ENCODE measurements at places on chromosomes 12 and 14.
A peak's percentile ranks its signal among the peaks of the same experiment; 100 is the strongest.

DNA sequence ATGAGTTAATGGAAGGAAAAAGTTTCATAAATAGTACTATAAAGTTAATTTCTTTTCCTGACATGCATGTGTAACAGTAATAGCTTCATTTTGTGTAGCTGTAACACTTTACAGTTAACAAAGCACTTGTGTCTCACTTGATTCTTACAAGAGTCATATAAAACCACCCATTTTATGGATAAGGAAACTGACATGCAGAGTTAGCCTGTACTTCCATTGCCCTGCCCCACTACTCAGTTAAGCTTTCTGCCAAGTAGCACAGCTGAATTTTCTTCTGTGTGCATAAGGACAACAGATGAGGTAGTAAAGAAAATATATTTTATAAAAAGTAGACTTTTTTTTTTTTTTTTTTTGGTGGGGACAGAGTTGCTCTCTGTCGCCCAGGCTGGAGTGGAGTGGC lies 32.2 kb downstream of the ANO6 start:
- DNase-seq, result no peak

GRCh38 chr14:69690042-69690441 lies 76.9 kb upstream of the SRSF5 start:
- no peak for DNase-seq

- peak; percentile 5 for DNase-seq
These were observed 50.7 kb downstream of the ZC3H14 start for GRCh38 chr14:88613552-88614010.

- no peak for DNase-seq
These were observed 304.4 kb downstream of the TMEM132D start for GRCh38 chr12:129599406-129599805.

DNA sequence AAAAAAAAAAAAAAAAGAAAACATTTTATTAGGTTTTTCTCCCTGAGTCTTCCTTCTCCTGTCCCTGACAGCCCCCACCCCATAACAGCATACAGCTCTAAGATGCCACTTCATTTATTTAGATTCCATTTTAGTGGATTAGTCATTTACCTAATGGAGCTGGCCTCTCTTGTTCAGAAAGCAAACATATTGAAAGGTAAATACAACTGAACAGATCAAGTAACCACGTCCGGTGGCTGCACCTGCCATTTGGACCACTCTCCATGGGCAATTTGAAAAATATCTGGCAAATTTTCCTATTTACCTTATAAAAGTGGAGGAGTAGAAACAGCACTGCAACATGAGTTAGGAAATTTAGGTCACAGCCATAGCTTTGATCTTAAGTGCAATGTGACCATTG lies 254.6 kb downstream of the C12orf42 start:
- no peak for DNase-seq

DNA sequence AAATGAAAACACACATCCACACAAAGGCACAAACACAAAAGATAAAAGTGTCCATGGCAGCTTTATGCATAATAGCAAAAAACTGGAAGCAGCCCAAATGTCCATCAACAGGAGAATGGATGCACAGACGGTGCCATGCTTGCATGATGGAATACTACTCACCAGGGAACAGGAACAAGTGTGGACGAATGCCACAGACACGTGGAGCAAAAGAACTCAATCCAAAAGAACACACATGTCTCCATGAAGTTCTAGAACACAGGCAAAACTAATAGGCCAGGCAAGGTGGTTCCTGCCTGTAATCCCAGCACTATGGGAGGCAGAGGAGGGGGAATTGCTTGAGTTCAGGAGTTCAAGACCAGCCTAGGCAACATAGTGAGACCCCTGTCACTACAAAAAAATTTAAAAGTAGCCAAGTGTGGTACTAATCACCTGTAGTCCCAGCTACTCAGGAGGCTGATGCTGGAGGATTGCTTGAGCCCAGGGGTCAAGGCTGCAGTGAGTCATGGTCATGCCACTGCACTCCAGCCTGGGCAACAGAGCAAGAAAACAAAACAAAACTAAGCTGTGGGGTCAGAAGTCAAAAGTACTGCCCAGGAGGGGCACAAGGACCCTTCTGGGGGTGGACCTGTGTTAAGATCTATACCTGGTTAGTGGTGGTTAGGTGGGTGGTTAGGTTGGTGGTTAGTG lies 7.3 kb upstream of the TMEM119 start:
- no peak for DNase-seq

DNA sequence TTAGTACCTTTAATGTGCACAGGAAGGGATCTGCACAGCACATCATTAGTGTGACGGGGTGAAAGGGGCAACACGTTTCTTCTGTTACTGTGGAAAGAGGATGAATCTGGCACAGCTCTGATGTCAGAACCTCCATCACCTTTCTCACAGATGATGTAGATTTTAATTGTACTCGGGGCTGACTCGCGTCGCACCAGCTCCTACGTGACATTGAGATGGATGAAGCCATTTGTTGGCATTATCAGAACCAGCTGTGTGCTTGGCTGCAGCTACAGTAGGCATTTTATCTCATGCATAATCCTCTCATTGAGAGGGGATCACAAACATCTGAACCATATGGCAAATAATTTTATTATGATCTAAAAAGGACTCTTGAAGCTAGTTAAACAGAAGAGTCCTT lies 173.6 kb downstream of the PDZRN4 start:
- no peak for DNase-seq

DNA sequence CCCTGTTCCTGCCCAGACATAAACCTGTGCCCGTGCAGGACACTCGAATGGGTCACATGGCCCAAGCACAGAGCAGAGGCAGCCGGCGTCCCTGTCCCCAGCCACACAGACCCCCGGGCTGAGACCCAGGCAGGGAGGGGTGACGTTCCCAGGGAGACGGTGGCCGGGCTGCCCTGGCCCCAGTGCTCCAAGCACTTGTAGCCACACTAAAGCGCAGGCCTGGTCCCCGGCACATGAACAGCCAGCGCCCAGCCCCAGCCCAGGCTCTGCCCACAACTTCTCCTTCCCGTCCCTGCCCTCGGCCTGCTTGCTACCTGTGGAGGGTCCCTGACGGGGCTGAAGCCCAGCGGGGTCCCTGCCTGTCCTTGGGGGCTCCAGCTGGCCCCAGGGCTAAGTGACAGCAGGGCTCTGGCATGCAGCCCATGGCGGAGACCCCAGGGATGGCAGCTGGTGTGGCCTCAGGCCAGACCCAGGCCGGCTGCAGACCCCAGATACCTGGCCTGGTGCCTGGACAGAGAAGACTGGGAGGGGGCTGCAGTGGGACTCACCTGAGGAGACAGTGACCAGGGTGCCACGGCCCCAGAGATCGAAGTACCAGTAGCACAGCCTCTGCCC lies 338.4 kb downstream of the TMEM121 start:
- DNase-seq, result no peak

- no peak for DNase-seq
These were observed 6.0 kb upstream of the SOS2 start for GRCh38 chr14:50237427-50237826.

- no peak for DNase-seq
These were observed 1142.1 kb downstream of the FLRT2 start for GRCh38 chr14:86672080-86672479.

DNA sequence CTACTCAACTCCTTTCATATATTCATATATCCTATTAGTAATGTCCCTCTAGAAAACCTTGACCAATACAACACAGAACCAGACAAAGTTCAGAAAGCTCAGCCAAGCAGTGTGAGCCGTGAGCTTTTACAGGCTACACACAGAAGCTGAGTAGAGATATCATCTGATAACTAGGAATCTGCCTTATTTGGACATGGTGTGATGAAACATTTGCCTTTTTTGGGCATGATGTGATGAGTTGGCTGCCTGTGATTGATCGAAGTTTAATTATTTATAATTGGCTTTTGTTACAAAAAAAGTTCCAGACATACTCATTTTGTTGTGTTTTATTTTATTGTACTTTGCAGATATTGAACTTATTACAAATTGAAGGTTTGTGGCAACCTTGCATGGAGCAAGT lies 46.6 kb downstream of the TESPA1 start:
- no peak for DNase-seq

DNA sequence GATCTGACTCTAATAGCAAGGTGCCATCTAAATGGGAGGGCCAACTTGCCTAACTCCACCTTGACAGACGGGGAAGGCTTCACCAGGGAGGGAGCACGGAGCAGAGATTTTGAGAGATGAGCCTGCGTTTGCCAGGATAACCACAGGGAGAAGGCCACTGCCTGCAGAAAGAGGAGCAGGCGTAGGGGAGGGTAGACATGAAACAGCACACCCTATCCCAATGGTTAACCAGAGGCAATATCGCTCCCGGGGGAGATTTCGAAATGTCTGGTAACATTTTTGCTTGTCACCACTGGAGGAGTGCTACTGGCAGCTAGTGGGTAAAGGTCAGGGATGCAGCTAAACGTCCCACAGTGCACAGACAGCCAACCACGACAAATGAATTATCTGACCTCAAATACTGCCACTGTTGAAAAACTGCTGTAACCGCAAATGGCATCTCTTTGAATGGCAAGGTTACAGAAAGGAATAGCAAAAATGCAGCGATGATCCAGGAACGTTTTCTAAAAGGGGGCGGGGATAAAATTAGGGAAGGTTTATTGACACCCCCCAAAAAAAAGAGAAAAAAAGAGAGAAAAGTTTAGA lies 126.0 kb upstream of the ATF7IP start:
- DNase-seq, result peak; percentile 49

DNA sequence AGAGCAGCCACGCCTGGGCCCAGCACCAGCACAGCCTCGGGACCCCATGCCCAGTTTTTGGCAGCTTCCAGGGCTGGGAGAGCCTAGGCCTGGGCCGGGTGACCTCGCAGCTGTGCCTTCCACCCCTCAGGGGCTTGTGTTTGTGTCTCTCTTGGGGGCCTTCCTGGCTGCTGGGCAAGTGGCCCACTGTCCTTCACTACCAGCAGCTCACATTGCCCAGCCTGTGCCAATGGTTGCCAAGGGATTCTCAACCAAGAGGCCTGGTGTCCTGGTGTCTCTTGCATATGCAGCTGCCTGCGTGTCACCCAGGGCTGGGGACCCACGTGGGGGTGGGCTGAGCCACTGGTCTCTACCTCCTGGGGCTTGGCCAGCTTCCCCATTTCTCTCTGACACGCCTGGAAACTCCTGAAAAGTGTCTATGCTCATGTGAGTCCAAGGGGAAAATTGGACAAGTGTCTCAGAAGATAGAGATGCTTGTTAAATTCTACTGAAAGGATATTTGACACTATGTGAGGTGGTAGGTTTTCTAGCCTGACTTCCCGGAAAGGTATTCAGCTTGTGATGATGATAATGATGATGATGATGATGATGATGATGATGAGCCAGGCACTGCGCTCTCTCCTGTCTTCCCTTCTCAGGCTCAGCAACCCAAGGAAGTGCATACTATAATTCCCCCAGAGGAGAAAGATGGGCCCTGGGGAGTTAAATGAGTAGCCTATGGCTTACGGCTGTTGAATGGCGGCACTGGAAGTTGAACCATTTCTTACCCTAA lies 48.8 kb upstream of the ESRRB start:
- DNase-seq, result no peak

DNA sequence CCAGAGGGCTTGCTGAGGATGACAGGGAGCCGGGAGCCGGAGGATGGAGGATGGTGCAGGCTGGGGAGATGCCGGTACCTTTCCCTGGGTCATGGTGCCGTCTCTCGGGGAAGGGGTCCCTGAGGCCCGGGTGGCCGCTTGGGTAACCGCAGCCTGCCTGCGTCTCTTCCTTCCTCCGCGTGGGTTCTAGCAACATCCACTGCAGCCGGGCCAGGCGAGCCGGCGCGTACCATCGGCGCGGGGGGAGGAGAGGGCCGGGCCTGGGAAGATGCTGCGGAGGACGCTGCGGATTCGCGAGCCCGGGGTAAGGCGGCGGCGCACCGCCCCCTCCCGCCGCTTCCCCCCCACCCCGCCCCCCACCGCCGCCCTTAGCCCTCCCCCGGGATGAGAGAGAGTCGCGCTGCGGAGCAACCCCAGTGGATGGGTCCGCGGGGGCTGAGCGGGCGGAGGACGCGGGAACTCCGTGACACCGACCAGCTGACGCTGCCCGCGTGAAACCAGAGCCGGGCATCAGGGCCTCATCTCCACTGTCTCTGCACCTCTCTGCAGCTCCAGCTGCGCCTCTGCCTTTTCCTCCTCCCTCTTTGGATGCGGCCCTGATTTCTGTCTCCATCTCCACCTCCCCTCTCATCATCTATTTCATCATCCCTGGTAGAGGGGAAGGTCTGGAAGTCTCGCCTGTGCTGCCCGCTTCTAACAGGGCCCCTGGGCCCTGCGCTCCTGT lies at the start of gene FAIM2:
TSS of gene FAIM2 (minus strand) at position 201 of the 724 bp plus-strand sequence. CDS start at position 93, 108 bp downstream.
- DNase-seq, result peak; percentile 53

DNA sequence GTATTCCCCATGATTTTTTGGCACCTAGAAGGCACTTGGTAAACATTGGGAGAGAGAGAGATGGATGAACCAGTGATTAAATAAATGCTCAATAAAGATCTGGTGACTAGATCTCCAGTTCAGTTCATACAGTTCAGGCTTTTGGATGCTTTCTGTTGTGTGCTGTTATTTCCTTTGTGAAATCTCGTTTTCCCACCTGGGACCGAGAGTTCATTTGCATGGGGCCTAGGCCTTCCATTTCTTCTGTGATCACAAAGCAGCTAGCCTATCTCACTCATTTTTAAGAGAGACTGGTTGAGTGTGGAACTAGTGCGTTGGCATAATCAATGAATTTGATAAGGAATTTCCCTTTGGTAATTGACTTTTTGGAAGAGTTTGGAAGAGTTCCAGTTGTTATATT lies 104.0 kb downstream of the VRK1 start:
- no peak for DNase-seq

DNA sequence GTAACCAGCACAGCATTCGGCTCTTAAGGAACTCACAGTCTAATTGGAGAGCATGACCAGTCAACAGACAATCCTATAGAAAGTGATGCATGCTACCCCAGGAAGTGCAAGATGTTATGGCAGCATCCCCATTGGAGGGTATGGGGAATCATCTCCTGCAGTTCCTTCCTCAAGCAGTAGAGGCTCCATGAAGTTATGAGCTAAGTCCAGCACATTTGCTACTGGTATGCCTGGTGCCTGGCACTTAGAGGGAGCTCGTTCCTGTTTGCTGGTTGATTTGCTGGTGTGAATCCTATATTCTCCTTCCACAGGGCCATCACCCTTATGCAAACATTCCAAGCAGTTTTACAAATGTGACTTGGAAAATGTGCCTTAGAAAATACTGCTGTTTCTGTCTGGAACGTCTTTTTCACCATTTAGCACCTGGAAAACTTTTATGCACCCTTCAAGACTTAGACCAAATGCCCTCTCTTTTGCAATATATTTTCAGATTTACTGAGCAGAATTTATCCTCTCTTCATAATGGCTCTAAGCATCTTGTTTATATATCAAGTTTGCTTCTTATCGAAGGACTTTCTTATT lies 136.1 kb upstream of the WSCD2 start:
- peak; percentile 13 for DNase-seq

GRCh38 chr14:64707661-64708060 lies 3.4 kb downstream of the PLEKHG3 start:
- peak; percentile 45 for DNase-seq

- DNase-seq, result no peak
These were observed 215.4 kb upstream of the DCN start for GRCh38 chr12:91397866-91398532.

- no peak for DNase-seq
These were observed 186.5 kb upstream of the HMGA2 start for GRCh38 chr12:65637774-65638173.

DNA sequence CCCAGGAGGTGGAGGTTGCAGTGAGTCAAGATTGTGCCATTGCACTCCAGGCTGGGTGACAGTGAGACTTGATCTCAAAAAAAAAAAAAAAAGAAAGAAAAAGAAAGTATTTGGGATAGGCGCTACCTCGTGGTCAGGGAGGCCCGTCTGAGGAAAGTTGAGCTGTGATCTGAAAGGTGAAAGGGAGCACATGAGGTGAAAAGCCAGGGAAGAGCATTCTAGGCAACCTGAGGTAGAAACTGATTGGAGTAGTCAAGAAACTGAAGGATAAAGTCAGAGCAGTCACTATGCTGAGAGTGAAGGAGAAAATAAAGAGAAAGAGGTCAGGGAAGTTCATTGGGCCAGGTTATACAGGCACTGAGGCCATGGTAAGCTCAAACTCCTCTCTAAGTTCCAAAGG lies 7.7 kb downstream of the ANAPC5 start:
- DNase-seq, result no peak

All from CD4-positive, alpha-beta T cell (primary cell).